ENCODE measurements at places on chromosomes 7 and 10.

DNA sequence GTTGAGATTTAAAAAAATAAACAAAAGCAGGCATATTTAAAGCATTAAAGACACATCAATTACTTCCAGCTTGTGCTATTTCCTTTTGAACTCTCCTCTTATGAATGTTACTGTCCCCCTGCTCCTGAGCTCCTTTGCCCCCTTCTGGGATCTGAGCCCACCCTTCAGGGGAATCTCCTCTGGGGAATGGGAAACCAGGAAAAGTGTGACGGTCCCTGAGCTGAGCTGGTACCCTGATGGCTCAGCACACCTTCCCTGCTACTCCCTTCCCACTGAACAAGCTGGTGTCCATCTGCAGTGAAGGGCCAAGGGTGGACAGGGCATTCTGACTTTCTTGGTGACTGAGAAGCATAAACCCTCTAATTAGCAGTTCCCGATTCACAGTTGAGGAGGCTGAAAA is 356.3 kb downstream of the PTEN start:
- no peak for DNase-seq

DNA sequence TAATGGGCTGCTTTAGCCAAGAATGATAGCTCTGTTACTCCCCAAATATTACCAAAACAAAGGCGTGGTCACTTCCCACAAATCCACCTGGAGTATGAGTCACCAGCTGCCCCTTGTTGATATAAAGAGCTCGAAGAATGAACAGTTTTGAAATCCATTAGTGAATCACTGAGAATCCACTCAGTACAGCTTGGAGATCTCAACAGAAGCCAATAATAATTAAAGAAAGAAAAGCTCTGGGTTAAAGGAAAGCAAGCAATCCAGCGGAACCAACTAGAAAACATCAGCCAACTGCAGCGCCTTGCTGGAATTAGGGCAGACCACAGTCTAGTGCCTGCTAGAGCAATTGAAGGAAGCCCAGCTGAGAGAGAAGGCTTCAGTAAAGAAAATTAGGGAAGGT is 576.0 kb upstream of the C7orf33 start:
- DNase-seq, result no peak

GRCh38 chr7:124843336-124843735 is 77.7 kb upstream of the GPR37 start:
- DNase-seq, result no peak

DNA sequence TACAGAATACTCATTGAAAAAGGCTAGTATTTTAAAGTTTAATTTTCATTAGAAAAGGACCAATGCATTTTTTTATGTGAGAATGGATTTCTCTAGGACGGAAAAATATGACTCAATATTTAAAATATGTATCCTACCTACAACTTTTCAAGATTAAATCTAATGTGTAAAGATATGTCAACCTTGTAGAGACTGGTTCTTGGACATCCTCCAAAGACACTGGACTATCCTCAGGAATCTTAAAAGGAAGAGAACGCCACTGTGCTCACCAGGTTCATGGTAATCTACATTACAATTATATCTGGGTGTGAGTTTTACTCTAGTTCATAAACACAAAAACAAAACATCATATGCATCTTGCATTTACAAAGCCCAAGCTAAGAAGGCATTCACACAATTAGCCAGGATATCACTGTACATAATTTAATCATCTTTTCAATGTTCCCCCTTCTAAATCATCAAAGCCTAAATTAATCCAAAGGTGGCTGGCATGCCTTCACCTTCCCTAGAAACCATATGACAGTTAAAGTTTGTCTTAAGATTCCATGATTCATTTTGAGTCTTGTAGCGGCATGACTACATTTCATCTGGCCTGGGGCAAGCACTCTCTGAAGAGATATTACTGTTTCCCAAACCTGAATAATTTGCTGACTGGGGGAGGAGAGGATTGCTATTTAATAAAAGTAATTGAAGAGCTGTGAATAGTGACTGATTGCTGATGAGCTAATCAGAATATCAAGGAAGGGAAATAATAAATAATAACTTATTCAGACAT is 12.0 kb downstream of the SGCE start:
- DNase-seq, result no peak

DNA sequence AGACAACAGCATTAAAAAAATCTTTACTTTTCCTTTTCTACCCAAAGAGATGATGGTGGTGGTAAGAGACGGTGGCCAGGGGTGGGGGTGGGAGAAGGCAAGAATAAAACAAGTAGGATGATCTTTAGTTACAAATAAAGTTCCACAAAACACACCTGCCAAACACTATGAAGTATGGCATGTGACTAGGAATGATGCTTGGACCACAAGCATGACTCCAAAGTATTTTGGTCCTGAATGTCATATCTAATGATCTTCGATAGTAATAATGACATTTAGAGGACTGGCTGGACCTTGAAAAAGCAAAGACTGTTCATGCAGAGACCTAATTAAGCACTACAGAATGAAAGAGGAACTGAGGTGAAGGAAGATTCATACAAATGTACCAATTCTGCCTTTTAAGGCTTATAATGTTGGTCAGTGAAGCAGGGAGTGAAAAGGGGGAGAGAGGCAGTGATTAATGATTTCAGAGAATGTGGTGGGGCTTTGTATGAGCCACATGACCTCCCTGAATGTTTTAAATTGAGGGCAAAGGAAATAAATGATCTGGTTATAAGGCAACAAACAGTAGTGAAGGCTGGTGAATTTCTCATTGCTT is 29.6 kb upstream of the DKK1 start:
- DNase-seq, result no peak

DNA sequence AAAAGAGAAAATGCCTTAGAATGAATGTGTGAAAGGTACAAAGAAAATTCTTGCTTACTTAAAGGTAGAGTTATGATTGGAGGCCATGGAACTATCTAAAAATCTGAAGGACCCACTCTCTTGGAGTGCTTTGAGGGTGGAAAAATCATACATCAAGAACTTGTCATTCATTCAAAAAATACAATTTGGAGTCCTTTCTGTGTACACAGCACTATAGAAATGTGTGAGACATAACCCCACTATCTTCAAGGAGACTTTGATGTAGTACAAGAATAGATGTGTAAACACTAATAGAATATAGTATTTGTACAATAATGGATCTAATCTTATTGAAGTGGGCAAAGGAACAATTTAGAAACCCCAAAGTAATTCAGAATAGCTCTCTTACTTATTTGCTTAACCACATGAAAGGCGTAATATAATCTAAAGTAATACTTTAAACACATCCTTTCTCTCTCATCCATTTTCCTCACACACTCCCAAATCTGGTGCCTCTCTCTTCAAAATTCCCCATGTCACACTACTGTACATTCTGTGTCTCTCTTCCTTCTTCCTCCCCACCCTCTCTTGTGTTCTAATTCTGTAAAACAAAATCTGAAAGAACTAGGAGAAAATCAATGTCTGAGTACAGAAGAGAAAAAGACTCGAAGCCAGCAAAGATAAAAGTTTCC is 166.7 kb downstream of the DNAJB9 start:
- no peak for DNase-seq

DNA sequence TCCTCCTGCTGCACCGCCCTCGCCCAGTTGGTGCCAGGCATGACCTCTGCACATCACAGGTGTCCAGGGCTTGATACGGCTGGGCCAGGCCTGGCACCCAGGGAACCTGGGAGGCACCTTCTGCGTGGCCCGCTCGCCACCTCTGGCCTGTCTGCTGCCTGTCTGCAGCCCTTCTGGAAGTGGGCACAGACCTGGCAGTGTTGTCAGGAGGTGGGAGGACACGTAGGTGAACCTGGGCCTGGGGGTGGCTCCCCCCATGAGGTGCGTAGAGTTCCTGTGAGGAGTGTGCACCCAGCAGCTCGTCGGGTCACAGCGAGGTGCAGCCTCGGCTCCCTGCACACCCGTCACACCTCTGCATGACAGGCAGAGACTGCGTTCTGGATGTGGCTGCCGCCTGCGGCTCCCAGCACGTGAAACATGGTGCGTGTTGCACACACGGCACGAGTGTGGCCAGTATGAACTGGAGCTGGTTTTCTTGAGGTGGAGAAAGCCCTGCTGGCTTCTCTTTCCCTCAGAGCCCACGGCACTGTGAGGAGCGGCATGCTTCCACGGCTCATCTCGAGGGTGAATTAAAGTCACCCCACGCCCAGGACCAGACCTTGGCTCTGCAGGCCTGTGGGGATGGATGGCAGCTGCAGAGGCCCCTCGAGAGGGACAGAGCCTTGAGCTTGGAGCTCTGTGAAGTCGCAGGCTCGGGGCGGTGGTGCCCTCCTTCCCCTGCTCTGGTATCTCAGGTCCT is 24.8 kb downstream of the INPP5A start:
- no peak for DNase-seq

All from stimulated activated CD8-positive, alpha-beta memory T cell treated with anti-CD3 and anti-CD28 coated beads, Interleukin-4, amount 100 ng/mL, for 4 hours (primary cell).